ENCODE measurements at places on chromosomes 11 and 22.

DNA sequence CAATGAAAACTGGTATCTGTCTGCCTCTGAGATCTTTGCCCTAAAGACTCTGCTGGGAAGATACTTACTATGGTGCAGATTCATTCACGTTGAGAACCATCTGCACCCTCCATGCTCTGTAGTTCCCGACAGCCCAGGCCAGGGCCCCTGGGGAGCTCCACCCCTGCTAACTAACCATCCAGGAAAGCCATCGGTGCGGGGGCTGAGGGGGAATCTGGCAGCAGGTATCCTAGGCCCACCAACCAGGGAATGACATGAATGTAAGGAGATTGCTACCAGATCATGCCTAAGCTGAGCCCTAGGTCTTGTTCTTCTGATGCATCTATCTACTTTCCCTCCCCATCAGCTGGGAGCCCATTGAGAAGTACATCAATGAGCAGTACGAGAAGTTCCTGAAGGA lies 11.3 kb upstream of the WBP2NL start:
- no peak for DNase-seq

GRCh38 chr11:44361813-44362212 lies 51.9 kb upstream of the ALX4 start:
- no peak for DNase-seq

- no peak for DNase-seq
Measured at GRCh38 chr11:56923116-56923515, 65.6 kb upstream of the OR5AK2 start.

GRCh38 chr11:67691149-67691548 lies 16.7 kb upstream of the ALDH3B2 start:
- peak; percentile 50 for DNase-seq

DNA sequence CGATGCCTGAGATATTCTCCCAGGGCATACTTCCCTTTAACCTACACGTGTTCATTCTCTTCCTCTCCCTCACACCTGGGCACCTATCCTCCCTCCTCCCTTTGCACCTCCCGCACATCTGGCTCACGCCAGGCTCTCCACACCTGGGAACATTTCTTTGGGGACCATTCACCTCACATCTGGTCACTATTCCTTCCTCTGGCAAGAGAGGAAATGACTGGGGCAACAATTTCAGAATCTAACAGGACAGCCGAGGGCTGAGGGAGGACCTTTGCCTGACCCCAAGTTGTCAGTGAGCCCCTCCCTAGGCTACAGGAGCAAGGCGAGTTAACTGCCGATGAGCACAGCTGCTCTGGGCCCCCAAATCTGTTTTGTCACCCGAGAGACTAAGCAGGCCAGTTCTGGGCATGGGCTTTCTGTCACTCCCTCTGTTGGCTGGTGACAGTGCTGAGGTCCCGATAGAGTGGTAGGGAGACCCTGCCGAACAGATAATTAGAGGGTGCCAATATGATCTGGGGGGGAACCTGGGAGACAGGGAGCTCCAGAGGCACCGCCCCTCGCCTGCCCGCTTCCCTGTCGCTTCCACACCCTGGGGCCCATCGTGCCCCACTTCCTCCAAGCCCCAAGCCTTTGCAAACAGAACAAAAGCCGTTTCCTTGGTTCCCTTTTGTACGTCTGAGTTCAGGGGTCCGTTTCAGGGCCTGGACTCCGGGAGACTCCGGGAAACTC lies 45.6 kb downstream of the EIF3F start:
- DNase-seq, result no peak

DNA sequence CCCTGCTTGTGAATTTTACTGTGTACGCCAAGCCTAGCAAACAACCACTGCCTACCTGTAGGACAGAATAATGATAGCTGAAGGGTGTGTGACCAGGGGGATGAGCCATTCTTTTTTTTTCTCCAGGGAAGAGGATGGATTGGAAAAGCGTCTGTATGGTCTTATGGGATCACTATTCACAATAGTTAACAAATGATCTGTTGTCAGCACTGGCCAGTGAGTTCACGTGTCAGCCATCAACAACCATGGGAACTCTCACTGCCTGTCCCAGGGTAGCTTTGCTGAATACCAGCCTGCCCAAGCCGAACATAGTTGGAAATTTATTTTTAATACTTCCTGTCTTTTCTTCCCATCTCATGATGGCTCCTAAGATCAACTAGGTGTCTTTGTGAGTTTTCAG lies 170.2 kb downstream of the ST3GAL4 start:
- DNase-seq, result no peak

- no peak for DNase-seq
Measured at GRCh38 chr22:48908547-48908946, 919.1 kb downstream of the BRD1 start.

DNA sequence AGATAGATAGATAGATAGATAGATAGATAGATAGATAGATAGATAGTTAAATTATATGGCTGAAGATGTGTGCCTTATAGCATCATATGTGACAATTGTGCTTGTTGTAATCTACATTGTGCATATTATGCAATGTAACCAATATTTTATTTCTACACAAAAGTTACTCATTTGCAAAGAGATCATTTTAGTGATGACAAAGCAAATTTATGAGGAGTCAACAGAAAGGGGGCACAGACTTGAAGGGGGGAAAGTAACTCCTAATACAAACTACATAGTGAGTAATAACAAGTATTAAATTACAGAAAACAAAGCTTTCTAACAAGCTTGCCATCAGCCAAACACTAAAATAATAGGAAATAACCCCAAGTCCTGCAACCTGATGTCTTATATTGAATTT lies 106.8 kb downstream of the MUC15 start:
- peak; percentile 36 for DNase-seq

- peak; percentile 96 for DNase-seq
Measured at GRCh38 chr11:79860336-79860735, 419.5 kb upstream of the TENM4 start.

GRCh38 chr22:32874976-32875375 lies 73.5 kb downstream of the TIMP3 start:
- DNase-seq, result no peak

All from DMS53 (cell line).